ENCODE measurements at places on chromosomes 11 and 22. TPM values are rescaled to one million over a fixed set of nuclear protein-coding genes. Genes with fewer than 3 reads are reported as not detected.

DNA sequence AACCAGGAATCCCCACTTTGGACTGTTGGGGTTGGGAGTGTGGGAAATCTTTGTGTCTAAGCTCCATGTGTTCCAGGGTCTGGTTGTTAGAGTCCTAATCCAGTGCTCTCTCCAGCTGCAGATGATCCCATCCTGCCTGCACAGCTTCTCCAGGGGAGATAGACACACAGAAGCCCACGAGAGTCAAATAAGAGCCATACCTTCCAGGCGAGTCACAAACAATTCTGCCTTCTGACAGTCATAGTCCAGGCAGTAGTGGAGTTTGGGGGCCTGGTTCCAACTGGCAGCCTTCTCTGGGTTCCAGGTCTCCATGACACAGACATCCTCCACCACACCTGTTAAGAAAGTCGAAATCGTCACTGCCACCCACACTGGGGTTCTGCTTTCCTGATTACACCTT lies 32.1 kb downstream of the SYT13 start:
- no peak for DNase-seq

DNA sequence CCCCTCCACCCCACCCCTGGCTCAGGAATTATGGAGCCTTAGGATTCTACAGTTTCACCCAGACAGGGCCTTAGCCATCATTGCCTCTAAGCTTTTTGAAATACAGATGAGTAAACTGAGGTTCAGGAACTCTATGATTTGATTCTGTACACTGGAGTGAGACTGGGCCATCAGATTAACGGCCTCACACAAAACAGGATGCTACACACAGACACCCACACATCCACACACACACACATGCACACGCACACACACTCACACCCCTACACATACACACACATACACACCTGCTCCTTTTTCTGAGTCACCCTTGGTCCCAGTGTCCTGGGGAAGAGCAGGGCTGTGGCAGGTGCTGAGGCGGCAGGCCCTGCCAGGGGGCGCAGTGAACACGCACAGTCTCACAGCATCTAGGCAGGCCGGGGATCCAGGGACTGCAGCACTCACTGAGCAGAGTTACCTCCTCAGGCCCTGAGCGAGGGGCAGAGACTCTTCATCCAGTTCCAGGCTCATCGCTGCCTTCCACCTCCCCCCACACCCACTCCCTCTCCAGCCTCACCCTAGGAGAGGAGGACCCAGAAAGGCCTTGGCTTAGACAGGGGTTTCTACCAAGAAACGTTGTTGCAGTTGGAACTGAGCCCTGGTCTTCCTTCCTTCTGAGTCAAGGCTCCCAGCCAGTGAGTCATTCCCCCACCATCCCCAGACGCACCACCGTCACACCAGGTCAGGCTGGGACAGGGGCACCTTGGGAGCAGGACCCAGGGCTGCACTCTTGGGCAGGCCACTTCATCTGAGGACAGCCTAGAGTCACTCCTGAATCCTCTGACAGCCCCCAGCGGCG lies 89.8 kb upstream of the PARVA start:
- peak; percentile 51 for DNase-seq

DNA sequence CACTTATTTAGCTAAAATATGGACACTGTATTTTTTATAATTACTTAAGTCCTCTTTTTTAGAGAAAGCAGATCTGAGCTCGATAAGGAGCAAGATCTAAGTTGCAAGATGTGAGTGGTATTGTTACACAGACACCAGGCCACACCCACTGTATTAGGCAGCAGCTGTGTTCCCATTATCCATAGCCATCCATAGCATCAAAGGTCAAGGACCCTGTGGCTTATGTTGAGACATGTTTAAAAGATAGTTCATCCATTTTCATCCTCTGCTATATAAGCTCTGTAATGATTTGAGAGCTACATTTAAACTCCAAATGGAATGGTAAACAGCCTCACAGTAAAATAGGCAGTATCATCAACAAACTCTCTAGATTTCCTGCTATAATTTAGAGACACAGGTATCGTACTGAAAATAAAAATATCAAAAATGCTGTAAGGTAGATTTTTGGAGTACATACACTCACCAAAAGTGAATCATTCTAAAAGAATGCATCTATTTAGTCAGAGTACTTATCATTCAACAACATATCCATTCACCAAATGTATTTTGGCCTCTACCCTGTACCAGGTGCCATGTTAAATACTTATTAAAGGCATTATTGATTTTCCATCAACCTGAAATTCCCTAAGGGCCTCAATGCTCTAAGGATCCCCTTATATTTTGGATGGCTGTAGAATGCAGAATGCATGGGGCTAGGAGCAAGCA lies 574.0 kb downstream of the LRRC4C start:
- no peak for DNase-seq

DNA sequence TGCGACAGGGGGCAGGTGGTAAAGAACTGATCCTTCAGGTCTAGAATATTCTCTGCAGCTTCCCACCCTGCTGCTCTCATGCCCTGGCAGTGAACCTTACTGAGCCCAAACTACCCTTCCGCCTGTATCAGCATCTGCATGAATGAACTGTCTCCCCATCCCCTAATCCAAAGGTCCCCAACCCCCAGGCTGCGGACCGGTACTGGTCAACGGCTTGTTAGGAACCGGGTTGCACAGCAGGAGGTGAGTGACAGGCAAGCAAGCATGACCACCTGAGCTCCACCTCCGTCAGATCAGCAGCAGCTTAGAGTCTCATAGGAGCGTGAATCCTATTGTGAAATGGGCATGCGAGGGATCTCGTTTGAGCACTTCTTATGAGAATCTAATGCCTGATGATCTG lies 58.2 kb upstream of the LMO1 start:
- DNase-seq, result no peak

DNA sequence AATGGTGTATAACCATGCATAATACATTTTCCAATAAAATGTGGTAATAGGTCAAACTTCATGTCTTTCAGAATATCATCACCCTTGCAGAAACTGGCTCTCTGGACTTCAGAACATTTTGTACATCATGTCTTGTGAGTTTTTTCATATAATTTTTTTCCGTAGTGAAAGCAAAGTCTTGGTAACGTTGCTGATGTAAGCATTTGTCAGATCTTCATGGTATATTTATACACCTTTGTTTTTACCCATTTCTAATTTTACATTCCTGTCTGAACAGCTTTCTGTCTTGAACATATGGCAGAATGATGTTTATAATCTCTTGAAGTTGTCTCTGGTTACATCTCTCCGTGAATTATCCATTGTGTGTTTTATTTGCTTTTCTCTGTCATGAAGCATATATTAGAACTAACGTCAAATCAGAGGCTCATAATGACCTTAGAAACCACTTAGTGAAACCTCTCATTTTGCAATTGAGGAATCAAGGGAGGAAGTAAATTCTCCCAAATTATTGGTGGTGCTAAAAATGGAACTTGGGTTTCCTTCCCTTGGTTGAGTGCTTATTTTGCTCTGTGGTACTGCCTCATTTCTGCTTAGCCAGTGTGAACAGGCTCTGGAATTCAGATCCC lies 37.4 kb downstream of the CSRP3 start:
- no peak for DNase-seq

DNA sequence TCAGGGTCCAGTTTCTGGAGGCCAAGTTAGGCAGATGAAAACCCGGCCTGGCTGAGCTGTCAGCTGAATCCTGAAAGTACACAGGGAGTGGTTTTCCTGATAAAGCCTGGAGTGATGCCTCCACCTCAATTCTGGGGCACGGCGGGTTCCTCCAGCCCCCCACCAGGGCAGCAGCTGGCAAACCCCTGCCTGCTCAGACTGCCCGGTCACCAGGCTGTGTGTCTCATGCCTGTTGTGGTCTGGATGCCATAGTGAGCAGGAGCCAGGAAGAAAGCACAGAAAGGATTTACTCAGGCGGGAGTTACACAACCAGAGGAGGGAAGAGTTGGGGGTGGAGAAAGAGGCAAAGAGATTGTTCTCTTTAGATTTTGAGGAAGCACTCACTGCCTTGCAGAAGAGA lies 119.9 kb upstream of the RASSF10 start:
- no peak for DNase-seq

- DNase-seq, result peak; percentile 78
These were observed 27.3 kb downstream of the CTR9 start for GRCh38 chr11:10778217-10778970.

DNA sequence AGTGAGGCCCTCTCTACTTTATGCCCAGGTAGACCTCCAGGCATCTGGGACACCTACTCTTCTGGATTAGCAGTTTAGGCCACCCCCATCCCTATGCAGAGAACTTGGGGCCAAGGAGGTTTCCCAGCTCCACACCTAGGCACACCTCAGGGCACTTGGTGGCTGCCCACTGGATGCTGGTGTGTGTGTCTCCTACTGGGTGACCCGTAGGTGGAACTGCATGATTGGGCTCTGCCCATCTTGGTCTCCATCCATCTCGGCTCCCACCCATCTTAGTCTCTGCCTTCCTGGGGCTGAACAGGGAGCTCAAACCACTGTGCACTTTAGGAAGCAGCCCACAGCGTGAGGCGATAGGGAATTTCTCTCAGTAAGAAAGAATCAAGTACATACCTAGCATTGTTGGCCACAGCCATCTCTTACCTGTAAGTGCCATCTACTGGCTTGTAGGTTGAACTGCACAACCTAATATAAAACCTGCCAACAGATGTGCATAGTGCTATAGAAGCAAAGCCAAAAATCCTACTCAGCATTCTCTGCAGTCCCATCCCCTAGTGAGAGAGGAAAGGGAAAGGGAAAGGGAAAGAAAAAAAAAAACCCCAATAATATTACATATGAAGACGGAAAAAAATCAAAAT lies 61.6 kb upstream of the PTPN5 start:
- DNase-seq, result peak; percentile 21

GRCh38 chr11:8754241-8754640 lies 71.6 kb downstream of the RPL27A start:
- no peak for DNase-seq

- DNase-seq, result no peak
These were observed 82.0 kb upstream of the SC5D start for GRCh38 chr11:121210445-121211080.

- no peak for DNase-seq
These were observed 11.2 kb downstream of the GRIK4 start for GRCh38 chr11:120522736-120523135.

DNA sequence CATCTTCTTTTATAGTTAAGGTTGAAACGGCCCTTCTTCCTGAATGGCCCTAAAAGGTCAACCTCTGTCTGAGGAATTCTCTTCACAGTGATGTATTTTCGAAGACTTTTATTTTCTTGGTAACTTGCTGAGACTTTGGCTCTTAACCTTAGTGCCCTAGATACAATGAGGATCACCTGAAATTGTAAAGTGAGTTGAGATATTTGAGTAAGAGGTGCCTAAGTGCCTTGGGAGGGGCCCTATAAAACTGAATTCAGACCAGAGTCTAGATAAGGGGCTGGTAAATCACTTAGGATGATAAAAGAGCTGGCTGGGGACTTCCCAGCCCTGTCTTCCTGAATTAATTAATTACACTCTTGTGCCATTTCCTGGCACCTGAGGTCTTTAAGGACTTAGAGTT lies 505.6 kb upstream of the KIRREL3 start:
- DNase-seq, result no peak

DNA sequence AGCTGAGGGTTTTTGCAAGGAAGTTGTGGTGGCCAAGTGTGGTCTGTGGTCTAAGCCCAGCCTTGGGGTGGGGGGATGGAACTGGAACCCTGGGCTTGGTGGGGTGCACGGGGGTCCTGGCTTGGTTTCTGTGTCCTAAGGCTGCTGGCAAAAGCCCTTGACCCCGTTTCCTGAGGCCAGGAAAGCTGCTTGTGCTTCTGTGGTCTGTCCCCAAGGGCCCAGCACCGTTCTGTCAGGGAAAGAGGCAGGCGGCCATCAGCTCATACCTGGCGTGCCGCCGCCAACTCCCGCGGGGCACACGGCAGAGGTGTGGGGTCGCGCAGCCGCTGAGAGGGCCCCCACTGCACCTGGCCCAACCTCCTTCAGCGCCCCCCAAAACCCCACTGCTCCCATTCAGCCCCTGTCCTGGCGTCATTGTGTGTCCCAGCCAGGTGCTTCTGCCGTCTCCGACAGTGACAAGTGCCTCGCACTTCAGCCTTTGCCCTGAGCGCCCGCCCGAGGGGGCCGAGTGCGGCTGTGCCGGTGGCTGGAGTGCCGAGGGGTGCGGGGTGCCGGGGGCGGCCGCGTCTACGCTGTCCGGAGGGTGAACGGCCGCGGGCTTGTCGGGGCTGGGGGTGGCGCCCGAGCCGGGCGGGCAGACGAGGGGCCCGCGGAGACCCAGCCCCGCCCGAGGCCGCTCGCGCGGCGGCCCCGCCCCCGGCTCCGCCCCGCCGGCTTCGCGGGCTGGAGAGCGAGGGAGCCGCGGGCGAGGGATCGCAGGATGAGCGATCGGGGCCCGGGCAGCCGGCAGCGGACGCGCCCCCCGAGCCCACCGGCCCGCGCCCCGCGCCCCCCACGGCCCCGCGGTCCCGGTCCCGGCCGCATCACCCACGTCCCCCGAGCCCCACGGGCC lies at the start of gene CNIH2:
TSS of gene CNIH2 (plus strand) at position 705 of the 892 bp plus-strand sequence. CDS start 282 bp downstream, outside the sequence.
- peak; percentile 93 for DNase-seq

DNA sequence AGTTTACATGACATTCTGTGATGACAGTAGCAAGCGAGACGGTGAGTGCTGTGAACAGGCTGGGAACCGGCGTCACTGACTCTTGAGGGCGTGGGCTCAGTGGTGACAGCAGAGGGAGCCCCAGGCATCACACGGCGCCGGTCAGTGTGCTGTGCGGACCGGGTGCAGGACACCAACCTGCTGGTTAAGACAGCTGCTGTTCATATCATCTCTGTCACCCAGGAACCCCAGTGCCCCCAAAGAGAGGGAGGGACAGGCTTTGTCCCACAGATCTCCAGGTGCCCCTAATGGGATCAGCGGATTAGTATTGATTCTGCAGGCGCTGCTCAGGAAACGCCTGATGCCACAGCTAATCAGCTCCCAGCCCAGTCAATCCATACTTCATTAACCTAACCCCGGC lies 18.4 kb downstream of the B3GAT1 start:
- peak; percentile 81 for DNase-seq

DNA sequence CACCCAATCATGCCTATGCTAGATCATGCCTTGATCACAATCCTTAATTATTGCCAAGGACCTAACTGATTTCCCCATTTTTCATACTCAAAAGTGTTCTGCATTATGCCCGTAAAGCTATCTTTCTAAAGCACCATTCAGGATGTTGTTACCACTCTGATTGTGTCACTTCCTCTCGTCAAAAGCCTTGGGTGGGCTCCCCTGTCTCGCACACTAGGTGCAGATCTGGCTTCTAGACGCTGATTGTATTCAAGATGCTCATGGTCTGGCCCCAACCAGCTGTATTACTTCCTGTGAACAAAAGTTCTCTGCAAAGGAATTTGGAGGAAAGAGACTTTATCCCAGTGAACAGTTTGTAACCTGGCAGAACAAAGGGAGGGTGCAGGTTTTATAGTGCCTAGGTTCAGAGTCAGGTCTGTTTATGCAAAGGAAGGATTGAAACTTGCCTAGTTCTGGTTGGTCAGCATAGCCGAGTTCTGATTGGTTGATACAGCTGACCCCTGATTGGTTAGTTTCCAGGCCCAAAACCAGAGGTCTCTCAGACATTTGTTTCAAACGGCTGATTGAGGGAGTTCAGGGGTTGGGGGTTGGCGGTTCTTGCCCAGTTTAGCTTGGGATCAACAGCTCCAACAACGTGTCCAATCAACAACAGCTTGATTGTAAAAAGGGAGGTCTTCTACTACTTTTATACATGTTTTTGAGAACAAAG lies 25.4 kb downstream of the ATG13 start:
- no peak for DNase-seq

GRCh38 chr11:114219559-114220349 lies 76.4 kb upstream of the NNMT start:
- DNase-seq, result no peak

The DDIAS gene
- 4.4 TPM for polyA plus RNA-seq

The P2RY6 gene
- polyA plus RNA-seq, result 0.15 TPM

The APOBEC3H gene
- polyA plus RNA-seq, result 0.49 TPM

The MRGPRE gene
- not detected for polyA plus RNA-seq

The TMPRSS6 gene
- not detected for polyA plus RNA-seq

The FAT3 gene
- 0.87 TPM for polyA plus RNA-seq

The SOX10 gene
- polyA plus RNA-seq, result not detected

The OR51E2 gene
- polyA plus RNA-seq, result not detected

The FBLN1 gene
- polyA plus RNA-seq, result 94.8 TPM

All from SK-N-SH (cell line).